ENCODE measurements at places on chromosomes 4 and X.

DNA sequence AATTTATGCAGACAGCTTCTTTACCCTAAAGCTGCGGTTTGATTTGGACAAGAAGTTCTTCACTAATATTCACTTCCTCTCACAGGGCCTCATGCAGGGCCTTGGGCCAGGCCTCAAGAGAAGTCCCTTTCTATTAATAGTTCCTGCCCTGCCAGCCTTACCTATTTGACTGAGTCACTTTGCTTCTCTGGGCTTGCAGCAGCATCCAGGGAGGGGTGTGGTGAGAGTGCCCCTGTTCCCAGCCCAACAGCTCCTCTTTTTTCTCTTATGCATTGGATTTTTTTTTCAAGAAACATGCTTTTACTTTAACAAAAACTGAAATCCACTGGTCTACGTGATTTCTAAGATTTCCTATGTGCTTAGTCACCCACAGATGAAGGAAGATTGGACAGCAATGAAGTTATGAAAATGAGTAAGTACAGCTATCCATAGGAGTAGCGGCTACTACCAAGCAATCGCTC is 26.7 kb downstream of the FAM156B start:
- DNase-seq: peak; percentile 22

- DNase-seq: no peak
These were observed 226.0 kb downstream of the LDB2 start for GRCh38 chr4:16672421-16672820.

GRCh38 chrX:56783450-56783831 is 54.4 kb downstream of the NBDY start:
- DNase-seq: peak; percentile 40

DNA sequence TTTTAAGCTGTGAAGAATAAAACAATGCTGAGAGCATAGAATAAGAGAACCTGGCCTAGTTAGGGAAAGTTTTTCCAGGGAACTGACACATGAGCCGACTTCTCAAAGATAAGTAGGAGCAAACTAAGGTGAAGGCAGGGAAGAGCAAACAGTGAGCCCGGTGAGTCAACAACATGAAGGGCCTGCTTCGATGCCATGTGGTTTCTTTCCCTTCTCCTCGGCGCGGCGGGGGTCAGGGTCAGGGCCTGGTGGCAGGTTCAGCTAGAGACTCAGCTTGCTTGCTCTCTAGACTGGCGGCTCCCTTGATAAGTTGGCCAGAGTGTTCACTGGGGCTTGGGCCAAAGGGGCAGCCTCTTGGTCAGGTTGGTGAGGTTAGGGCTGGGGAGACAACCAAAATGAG is 81.1 kb downstream of the DLG3 start:
- DNase-seq: no peak

DNA sequence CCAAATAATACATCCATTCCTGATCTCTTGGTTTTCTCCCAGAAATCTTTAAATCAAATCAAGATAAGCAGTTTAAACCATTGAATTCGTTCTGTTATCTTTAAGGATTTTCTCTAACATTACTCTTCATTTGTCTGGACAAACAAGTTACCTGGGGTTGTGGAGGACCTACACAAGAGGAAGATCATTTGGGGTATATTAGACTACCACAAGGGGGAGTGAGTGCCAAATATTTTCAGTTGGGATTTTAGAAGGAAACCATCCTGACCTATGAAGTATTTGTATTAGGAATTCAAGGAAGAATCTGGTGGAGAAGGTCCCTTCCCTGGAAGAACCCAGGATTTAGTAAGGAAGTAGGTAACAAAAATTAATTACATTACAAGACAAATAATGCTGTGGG is 12.0 kb upstream of the DCHS2 start:
- peak; percentile 2 for DNase-seq
